T-helper 2 cell treated with Interferon-gamma antibody and Interleukin-4, amounts not matched to agents 5 μg/mL and 100 μg/mL, for 36 hours (primary cell): ENCODE measurements at places on chromosomes 2 and 18.
A peak's percentile ranks its signal among the peaks of the same experiment; 100 is the strongest.

GRCh38 chr2:239298116-239298804 lies 102.6 kb downstream of the HDAC4 start:
- H3K27me3 ChIP-seq, result no peaks in the 10 kb centered on the region
- H3K27ac ChIP-seq, result peak overlapping the region; percentile 99
- peak; percentile 86 for DNase-seq
- H3K4me1 ChIP-seq, result peaks cover 59% of the 10 kb centered on the region

- H3K4me3 ChIP-seq, result no peak overlapping the region
- no peak for DNase-seq
- no peak overlapping the region for H3K27ac ChIP-seq
These were observed 480.1 kb upstream of the TCF4 start for GRCh38 chr18:56067969-56068671.

GRCh38 chr2:80706951-80707350 lies 402.4 kb upstream of the LRRTM1 start:
- H3K4me1 ChIP-seq, result no peaks in the 10 kb centered on the region
- H3K27ac ChIP-seq, result no peak overlapping the region
- H3K36me3 ChIP-seq, result no peaks in the 10 kb centered on the region
- H3K4me3 ChIP-seq, result no peak overlapping the region
- H3K27me3 ChIP-seq, result no peaks in the 10 kb centered on the region

DNA sequence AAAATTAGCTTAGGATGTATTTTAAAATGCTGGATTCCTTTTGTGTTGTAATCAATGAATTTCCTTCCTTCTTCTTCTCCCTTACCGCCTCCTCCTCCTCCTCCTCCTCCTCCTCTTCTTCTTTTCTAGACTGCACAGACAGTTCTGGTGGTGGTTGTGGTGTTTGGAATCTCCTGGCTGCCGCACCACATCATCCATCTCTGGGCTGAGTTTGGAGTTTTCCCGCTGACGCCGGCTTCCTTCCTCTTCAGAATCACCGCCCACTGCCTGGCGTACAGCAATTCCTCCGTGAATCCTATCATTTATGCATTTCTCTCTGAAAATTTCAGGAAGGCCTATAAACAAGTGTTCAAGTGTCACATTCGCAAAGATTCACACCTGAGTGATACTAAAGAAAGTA lies 18.8 kb downstream of the GALR1 start:
- no peak for DNase-seq
- H3K27ac ChIP-seq, result no peak overlapping the region
- H3K27me3 ChIP-seq, result peaks cover 13% of the 10 kb centered on the region
- no peaks in the 10 kb centered on the region for H3K4me1 ChIP-seq

DNA sequence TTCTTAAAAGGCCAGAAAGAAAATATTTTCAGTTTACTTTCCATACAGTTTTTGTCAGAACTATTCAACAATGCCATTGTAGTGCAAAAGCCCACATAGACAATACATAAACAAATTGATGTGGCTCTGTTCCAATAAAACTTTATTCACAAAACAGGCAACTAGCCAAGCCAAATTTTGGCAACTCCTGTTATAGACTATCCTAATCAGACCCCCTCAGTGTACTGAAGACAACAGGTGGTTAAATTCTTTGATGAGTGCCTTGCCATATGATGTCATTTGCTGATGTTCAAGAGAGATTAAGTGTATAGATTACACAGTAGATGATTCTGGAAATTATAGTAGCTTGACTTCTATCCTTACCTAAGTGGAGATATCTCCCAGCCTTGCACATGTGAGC lies 83.4 kb downstream of the FANCL start:
- no peaks in the 10 kb centered on the region for H3K27me3 ChIP-seq
- no peak overlapping the region for H3K4me3 ChIP-seq
- H3K4me1 ChIP-seq, result no peaks in the 10 kb centered on the region
- peaks cover 22% of the 10 kb centered on the region for H3K36me3 ChIP-seq
- DNase-seq, result no peak

DNA sequence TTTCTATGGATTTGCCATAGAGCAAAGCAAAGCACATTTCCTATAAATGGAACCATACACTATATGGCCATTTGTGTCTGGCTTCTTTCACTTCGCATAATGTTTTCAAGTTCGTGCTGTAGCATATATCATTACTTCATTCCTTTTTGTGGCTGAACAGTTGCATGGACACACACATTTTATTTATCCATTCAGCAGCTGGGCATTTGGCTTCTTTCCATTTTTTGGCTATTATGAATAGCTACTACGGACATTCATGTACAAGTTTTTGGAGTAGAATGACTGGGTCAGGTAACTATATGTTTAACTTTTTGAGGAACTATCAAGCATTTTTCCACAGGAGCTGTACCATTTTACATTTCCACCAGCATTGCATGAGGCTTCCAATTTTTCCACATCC lies 10.7 kb upstream of the SELENOI start:
- DNase-seq, result no peak
- peaks cover 11% of the 10 kb centered on the region for H3K4me1 ChIP-seq
- H3K27ac ChIP-seq, result no peak overlapping the region
- no peaks in the 10 kb centered on the region for H3K27me3 ChIP-seq
- no peaks in the 10 kb centered on the region for H3K36me3 ChIP-seq
- no peak overlapping the region for H3K4me3 ChIP-seq

GRCh38 chr18:44036501-44036900 lies 644.2 kb upstream of the SETBP1 start:
- H3K36me3 ChIP-seq, result no peaks in the 10 kb centered on the region
- H3K4me3 ChIP-seq, result no peak overlapping the region

DNA sequence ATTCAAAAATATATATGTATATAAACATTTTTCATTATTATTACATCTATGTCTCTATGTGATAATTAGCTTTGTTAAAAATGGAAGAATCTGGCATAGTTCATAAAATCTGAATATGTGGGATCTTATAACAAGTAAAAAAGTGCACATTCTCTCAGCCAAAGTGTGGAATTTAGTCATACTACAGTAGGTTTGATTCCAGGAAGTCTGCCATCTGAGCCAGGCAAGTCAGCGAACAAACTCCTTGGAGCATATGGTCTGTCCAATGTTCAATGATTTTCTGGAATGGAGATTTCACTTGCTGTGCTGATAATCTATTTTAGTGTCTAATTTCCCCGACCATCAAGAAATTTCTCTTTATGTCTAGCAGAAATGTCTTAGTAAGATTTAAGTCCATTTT lies 1033.2 kb upstream of the NXPH2 start:
- H3K27ac ChIP-seq, result no peak overlapping the region
- no peak for DNase-seq
- no peaks in the 10 kb centered on the region for H3K4me1 ChIP-seq
- no peaks in the 10 kb centered on the region for H3K36me3 ChIP-seq

DNA sequence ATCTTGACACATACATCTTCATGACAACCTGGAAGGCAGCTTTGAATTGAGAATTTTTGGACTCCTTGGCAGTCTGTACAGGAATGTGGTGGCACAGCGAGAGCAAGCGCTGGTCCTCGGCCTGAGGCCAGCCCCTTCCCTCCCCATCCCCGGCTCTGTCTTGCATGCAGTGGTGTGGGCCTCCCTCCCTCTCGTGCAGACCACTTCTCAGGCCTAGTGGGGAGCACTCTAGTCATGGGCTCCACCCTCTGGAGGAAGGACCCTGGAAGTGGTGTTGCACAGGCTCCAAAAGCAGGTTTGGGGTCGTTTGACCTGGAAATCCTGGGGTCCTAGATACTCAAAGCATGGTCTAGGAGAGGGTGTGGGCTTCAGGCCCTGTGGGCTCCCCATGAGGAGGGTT lies 32.3 kb downstream of the ADCYAP1 start:
- H3K4me1 ChIP-seq, result no peaks in the 10 kb centered on the region
- no peaks in the 10 kb centered on the region for H3K36me3 ChIP-seq
- H3K4me3 ChIP-seq, result no peak overlapping the region
- no peak for DNase-seq
- H3K27ac ChIP-seq, result no peak overlapping the region

DNA sequence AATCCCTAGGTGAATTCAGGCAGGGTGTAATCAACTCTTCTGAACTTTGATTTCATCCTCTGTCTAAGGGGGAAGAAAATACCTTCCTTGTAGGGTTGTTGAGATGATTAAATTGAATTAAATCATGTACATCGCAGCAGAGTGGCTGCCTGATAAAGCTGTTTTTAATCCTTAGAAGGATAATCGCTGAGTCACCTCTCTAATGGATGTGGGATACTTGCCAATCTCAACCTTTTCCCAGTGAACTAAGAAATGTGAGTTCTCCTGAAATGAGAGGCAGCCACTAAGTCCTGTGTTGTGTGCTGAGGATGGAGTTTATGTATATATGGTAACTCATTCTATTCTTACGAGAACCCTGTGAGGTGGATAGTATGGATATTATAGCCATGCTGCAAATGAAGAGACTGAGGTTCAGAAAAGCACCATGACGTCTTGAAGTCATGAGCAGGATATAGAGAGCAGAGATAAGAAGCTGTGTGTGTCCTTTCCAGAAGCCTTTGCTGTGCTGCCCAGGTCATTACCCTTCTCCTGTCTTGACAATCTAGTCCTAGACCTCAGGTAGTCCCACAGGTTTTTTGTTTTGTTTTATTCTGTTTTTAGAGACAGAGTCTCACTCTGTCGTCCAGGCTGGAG lies 93.3 kb downstream of the HNRNPLL start:
- no peaks in the 10 kb centered on the region for H3K27me3 ChIP-seq
- no peak overlapping the region for H3K4me3 ChIP-seq
- no peaks in the 10 kb centered on the region for H3K36me3 ChIP-seq
- H3K27ac ChIP-seq, result no peak overlapping the region
- no peak for DNase-seq

- DNase-seq, result peak; percentile 14
- no peak overlapping the region for H3K4me3 ChIP-seq
- H3K4me1 ChIP-seq, result peaks cover 24% of the 10 kb centered on the region
- no peaks in the 10 kb centered on the region for H3K27me3 ChIP-seq
- H3K27ac ChIP-seq, result peak overlapping the region; percentile 18
These were observed 138.4 kb downstream of the EIPR1 start for GRCh38 chr2:3238951-3239841.

DNA sequence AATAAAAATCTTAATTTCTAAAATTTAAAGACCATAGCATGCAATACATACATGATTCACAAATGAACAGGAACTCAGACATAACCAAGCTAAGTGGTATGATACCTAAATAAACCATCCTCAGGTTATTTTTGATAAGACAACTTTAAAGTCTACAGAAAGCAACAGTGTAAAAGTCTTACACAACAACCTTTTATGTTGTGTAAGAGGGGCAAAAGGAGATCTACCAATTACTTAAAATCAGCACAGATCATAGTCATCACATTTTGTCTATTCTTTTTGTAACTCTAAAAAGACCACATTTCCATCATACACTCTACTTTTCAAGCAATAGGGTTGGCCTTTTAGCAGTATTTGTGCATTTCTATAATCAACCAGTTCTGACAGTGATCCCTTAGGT lies 16.3 kb downstream of the SP3 start:
- H3K4me1 ChIP-seq, result peaks cover 40% of the 10 kb centered on the region
- H3K27ac ChIP-seq, result no peak overlapping the region
- peaks cover 52% of the 10 kb centered on the region for H3K36me3 ChIP-seq
- no peaks in the 10 kb centered on the region for H3K27me3 ChIP-seq
- no peak for DNase-seq

DNA sequence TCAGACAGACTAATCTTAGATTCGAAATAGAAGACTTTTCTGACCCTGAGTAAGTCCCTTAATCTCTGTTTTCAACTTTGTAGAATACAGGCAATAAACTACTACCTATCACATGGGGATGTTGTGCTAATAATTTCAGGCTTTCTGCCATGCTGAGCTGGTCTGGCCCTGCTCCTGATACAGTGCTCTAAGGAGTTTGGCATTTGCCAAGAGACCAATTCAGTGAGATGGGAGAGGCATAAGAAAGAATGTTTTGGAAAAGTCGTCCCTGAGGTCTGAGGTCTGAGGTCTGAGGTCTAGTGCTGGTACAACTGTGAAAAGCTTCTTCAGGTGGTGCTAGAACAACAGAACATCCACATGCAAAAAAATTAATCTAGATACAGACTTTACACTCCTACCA lies 35.9 kb upstream of the SP3 start:
- no peak overlapping the region for H3K27ac ChIP-seq
- H3K36me3 ChIP-seq, result no peaks in the 10 kb centered on the region
- H3K27me3 ChIP-seq, result no peaks in the 10 kb centered on the region
- H3K4me1 ChIP-seq, result peaks cover 6% of the 10 kb centered on the region

GRCh38 chr2:143909577-143910353 lies 610.2 kb downstream of the ZEB2 start:
- H3K4me3 ChIP-seq, result no peak overlapping the region
- H3K4me1 ChIP-seq, result no peaks in the 10 kb centered on the region
- H3K27me3 ChIP-seq, result peaks cover 12% of the 10 kb centered on the region
- H3K36me3 ChIP-seq, result no peaks in the 10 kb centered on the region

- H3K27me3 ChIP-seq, result peaks cover 22% of the 10 kb centered on the region
- H3K27ac ChIP-seq, result peak overlapping the region; percentile 80
- peaks cover 14% of the 10 kb centered on the region for H3K4me1 ChIP-seq
- H3K36me3 ChIP-seq, result no peaks in the 10 kb centered on the region
- peak overlapping the region; percentile 89 for H3K4me3 ChIP-seq
These were observed 13.1 kb downstream of the CCDC68 start for GRCh38 chr18:54946149-54946581.

DNA sequence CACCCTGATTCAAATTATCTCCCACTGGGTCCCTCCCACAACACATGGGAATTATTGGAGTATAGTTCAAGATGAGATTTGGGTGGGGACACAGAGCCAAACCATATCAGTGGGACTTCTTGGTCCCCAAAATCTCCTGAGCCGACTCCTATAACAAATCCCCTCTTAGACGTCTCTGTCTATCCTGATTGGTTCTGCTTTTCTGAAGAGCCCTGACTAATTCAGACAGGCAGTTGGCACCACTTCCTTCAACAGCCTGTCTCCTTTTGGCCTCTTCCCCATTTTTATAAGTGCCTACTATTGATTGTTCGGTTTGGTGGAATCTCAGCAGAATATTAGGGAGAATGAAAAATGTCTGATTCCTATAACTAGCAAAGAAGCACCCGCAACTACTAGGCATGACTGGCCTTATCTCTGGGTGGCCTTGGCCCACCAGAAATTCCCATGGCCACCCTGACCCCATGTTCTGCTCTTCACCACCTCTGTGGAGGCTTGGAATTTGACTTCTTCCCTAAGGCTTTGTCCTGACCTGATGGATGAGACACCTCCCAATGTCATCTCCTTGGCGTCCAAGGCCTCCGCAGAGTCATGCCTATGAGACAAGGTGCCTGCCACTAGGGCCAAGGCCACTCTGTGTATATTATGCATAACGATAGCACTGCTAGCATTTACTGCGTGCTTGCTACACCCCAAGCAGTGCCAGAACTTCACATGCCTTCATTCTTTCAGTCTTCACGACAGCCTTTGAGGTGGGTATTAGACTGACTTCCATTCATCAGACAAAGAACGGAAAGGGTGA lies 218.9 kb upstream of the COPS8 start:
- H3K4me3 ChIP-seq, result no peak overlapping the region
- no peaks in the 10 kb centered on the region for H3K36me3 ChIP-seq
- no peak overlapping the region for H3K27ac ChIP-seq
- H3K4me1 ChIP-seq, result peaks cover 4% of the 10 kb centered on the region
